ENCODE measurements at places on chromosomes 6 and 20. TPM values are rescaled to one million over a fixed set of nuclear protein-coding genes. Genes with fewer than 3 reads are reported as not detected.

Gene TSPO2
- not detected for total RNA-seq

Gene GPR6
- total RNA-seq: not detected

Gene LY6G6D
- total RNA-seq: not detected

Gene XKR7
- not detected for total RNA-seq

Gene RIPPLY2
- total RNA-seq: not detected

Gene TTK
- 146 TPM for total RNA-seq

Gene GPX5
- not detected for total RNA-seq

Data from RPMI7951 (cell line).